Iris pigment epithelial cell (primary cell): ENCODE measurements at places on chromosomes 3 and 15.

DNA sequence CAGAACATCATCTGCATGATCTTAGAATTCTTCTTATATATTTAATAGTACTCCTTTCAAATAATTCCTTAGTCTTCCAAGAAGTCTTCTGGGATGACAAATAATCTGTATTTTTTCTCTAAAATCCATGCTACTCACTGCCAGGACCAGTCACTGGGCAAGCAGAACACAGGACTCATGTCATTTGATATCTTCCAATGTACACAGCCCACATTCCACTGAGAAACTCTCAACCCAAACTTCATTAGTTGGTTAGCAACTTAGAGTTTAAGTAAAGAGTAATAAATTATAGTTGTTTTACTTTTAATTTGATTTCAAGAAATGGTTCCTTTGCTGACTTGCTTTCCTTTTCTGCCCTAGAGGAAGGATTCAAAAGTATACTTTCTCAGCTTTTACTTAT is 317.0 kb downstream of the VGLL3 start:
- no peak for DNase-seq

DNA sequence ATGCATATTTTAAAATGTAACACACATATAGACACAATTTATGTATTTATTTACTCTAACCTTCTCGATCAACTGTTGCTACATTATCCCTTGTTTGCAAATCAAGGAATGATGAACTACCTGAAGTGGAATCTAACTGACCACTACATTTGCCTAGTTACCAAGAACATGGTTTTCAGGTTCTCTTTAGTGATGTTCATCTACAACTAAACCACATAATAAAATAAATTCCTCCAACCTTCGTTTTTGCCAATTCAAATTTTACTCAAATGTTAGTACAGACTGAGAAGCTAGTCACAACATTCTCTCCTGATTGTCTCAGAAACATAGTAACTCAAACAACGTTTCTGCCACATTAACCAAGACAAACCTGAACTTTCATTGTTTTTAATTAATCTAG is 521.9 kb downstream of the FOXP1 start:
- no peak for DNase-seq

DNA sequence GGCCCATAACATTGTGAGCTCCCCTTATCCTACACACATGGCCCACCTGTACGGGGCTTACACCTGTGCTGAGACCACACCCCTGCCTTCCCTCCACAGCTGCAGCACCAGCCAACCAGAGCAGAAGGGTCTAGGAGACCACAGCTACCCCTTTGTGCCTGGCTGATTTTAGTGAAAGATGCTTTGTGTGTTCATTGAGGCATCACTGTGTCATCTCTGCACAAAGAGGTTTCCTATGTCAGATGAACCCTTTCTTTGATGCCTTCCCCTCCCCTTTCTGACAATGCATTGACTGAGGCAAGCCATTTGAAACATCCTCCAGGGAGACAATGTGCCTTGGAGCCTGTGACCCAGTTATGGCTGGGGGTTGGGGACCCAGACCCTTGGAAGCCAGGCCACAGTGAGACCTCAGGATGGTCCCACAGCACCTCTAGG is 54.9 kb upstream of the SLC7A14 start:
- DNase-seq = no peak

GRCh38 chr3:55519019-55519418 is 31.9 kb upstream of the WNT5A start:
- DNase-seq = peak; percentile 71

DNA sequence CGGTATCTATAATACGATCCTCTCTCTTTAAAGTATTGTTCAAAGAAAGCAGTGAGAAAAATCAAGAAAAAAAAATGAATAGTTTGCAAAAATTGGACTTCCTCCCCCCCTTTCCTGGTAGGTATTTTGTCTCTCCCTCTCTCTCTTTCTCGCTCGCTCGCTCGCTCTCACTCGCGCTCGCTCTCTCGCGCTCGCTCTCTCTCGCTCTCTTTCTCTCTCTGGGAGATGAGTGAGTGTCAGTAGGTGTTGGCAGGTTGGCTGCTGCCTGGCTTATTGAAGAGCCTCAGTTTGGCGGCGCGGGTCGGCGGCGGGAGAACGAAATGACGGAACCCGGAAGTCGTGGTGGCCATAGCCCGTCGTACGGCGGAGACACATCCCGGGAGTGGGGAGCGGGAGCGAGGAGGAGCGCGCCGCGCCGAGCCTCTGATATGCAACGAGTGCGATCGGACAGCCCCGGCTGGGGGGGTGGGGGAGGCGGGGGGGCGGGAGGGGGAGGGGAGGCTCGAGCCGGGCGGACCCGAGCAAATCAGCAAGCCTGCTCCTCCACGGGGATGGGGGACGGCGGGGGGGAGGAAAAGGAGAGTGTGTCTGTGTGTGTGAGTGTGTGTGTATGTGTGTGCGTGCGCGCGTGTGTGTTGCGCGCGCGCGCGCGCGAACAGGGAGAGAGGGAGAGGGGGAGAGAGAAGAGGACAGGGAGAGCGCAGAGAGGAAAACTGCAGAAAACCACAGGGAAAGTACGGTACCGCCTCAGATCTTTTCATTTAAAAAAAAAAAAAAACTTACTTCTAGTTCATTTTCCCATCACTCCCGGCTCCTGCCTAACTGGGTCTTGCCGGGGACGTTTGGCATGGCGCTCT is at the start of gene MEIS2:
TSS of gene MEIS2 (minus strand) at position 441 of the 857 bp plus-strand sequence. CDS start 1,083 bp downstream, outside the sequence.
- DNase-seq = peak; percentile 90

DNA sequence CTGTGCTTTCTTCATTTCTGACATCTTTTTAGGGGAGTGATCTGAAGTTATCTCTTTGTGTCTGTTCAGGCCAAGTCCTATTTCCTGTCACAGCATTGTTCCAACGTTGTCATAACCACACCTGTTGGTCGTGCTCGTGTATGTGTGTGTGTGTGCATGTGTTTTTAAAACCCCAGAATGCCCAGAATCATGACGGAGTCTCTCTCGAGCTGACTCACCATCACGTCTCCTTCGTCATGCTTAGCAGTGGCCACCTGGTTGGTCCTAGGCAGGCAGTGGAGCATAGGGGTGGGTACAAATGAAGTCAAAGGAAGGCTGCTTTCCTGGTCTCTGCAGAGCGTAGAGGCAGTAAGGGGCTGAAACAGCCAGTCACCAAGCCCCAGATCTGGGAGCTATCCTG is 126.8 kb upstream of the ABHD17C start:
- DNase-seq = peak; percentile 54

DNA sequence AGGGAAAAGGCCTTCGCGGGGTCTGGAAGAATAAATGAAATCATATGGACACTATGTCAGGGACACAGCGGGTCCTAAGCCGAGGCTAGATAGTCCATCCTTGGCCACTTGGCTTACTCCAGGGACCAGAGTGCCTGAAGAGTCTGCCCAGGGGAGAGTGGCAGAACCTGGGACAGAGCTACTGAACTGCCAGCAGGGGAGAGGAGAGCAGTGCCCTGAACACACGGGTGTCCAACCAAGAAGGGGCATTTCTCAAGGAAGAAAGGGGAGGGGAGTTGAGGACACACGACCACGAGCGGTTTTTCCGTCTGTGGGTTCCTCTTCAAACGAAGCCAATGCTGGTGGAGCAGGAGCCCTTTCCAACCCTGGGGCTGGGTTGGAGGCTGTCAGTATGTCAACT is 1.0 kb downstream of the ACAN start:
- DNase-seq = no peak

- DNase-seq = peak; percentile 7
Measured at GRCh38 chr3:162019817-162020216, 523.2 kb downstream of the OTOL1 start.

DNA sequence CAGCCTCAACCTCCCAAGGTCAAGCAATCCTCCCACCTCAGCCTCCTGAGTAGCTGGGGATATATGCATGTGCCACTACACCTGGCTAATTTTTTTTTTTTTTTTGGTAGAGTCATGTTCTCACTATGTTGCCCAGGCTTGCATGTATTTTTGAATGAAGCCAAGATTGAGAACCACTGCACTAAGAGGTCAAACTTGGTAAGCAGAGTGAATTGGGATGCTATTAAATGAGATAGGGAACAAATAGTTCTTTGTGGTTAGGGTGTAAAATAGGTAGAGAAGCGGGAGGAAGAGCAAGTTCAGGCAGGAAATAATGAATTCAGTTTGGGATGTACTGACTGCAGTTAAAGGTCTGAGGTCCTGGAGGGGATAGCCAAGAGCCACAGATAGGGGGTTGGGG is 39.9 kb upstream of the PIAS1 start:
- no peak for DNase-seq

GRCh38 chr3:89762405-89762804 is 655.0 kb downstream of the EPHA3 start:
- no peak for DNase-seq

- peak; percentile 51 for DNase-seq
Measured at GRCh38 chr15:68599560-68600071, 20.8 kb downstream of the CORO2B start.

- DNase-seq = no peak
Measured at GRCh38 chr15:93359425-93360131, 270.6 kb upstream of the RGMA start.

DNA sequence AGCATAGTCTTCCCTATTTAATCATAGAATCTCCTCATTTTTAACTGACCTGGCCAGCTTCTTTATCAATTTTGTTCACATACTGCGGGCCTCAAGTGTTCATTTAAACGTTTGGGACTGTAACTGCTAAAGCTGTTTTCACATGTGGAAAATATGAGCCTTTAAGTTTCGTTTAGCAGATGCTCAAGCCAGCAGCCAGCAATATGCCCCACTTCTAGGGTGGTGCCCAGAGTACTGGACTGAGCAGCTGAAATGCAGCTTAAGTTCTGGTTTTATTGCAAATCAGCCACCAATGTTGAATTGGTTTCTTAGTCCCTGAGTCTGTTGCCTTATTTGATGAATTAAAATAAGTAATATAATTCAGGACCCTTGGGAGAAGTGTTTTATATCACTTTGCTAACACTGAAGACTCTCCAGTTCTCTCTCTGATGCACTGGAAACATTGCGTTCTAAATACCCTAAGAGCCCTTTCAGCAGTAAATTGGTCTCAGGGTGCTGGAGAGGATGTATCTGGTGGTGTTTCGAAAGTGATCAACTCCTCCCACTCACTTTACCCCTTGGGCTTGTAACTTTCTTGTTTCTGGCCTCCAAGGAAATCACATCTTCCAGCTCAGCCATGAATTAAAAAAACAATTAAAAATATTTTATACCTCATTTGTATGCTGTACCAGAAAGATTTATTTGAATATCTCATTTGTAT is 61.7 kb downstream of the B3GALNT1 start:
- no peak for DNase-seq

GRCh38 chr3:186790261-186790981 is 7.0 kb downstream of the EIF4A2 start:
- DNase-seq = peak; percentile 49

DNA sequence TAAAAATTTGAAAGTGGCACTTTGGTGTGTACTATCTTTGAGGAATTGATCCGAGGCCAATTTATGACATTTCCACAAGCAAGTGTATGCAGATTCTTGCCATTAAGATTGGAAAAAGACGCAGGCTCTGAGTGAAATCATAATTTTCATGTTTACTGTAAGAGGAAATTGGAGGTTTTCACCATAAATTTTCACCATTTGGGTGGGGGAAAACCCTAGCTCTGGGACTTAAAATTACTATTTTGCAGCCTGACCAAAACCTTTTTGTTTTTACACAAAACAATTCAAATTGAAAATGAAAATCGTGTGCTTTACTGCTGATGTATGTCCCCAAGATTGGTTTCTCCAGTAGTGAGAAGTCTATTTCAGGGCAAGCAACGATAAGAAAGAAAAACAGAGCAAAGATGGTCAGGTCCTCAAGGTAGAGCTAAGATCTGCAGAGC is 282.6 kb downstream of the FOXP1 start:
- no peak for DNase-seq

DNA sequence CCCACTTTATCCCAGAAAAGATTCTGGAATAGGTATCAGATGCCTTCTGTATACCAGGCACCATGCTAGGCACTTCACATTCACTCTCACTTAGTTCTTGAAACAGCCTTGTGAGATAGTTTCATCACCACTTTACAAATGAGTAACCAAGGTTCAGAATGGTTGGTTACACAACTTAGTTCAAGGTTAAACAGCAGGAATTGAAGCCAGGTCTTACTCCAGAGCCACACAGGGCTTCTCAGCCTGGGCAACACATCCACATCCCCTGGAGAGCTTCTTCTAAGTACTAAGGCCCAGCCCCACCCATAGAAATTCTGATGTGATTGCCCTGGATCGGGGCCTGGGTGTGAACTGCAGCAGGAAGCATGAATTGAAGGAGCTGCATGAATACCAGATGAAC is 18.6 kb downstream of the WHAMM start:
- DNase-seq = peak; percentile 76

GRCh38 chr3:150253622-150254021 is 154.5 kb upstream of the TSC22D2 start:
- DNase-seq = no peak

GRCh38 chr3:104873331-104873730 is 493.4 kb upstream of the ALCAM start:
- peak; percentile 66 for DNase-seq

DNA sequence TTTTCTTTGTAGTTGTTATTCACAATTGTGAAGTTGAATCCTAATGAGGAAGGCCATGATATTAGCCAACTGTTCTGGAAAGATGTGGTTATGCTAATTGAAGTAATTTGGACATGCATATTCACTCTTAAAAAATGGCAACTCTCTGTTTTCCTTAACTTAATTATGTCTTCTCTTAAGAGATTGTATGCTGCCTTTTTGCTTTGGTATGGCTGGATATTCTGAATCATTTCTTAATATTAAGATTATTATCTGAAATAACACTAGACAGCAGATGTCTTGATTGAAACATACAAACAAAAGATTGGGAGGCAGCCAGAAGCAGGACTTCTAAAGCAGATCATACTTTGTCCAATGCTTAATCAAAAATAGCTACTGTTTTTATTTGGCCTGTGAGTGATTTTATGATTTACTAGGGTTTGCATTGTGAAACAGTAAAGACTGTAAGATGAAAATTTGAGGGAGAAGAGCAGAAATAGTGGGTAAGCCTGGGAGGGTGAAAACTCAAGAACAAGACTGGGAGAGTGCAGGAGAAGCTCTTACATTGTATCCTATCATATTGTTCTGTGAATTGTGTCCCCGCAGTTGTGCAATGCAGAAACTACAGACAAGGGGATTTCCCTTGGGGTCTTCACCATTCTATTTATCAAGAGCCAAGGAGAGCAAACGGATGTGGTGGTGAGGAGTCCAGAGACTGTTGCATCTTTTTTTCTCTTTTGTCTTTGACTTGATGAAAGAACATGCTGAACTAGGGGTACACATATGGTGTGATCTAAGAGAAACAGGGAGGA is 554.8 kb downstream of the TUSC7 start:
- no peak for DNase-seq

DNA sequence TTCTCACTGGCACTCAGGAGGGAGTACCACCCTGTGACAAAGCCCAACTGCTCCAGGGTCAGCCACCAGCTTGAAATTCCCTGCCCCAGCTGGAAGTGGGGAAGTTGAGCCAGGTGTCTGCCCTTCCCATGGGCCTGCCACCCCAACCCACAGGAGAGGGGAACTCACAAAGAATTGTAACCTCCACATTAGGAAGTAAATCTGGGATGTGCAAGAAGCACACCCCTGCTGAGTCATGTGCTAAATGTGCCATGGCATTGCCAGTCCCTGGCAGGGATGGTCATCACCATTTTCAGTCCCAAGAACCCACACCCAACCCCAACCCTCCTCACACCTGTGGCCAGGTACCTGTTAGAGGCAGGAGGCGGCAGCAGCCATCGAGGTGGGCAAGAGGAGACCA is 165.2 kb upstream of the THBS1 start:
- DNase-seq = no peak

GRCh38 chr15:93035092-93035915 is 53.7 kb downstream of the RGMA start:
- DNase-seq = no peak
